ENCODE measurements at places on chromosomes 7 and 10.

DNA sequence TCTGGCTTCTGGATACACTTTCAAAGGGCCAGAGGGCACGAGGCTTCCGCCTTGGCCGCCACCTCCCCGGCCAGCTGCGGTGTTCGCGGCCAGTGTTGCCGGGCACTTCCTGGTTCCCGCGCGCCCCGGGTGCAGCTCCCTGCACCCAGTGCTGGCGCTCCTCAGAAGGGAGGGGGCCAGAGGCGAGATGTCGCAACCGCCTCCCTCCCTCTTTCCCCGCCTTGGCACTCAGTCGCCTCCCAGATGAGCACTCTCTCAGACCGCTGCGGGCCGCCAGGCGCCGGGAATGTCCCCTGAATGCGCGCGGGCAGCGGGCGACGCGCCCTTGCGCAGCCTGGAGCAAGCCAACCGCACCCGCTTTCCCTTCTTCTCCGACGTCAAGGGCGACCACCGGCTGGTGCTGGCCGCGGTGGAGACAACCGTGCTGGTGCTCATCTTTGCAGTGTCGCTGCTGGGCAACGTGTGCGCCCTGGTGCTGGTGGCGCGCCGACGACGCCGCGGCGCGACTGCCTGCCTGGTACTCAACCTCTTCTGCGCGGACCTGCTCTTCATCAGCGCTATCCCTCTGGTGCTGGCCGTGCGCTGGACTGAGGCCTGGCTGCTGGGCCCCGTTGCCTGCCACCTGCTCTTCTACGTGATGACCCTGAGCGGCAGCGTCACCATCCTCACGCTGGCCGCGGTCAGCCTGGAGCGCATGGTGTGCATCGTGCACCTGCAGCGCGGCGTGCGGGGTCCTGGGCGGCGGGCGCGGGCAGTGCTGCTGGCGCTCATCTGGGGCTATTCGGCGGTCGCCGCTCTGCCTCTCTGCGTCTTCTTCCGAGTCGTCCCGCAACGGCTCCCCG, at the start of gene FFAR4:
Gene FFAR4, plus strand, starts transcription at position 231 of the 842 bp plus-strand sequence. Its CDS starts 56 bp downstream, at position 287.
- DNase-seq, result no peak

- no peak for DNase-seq
Measured at GRCh38 chr10:48742891-48743860, 58.5 kb downstream of the WDFY4 start.

DNA sequence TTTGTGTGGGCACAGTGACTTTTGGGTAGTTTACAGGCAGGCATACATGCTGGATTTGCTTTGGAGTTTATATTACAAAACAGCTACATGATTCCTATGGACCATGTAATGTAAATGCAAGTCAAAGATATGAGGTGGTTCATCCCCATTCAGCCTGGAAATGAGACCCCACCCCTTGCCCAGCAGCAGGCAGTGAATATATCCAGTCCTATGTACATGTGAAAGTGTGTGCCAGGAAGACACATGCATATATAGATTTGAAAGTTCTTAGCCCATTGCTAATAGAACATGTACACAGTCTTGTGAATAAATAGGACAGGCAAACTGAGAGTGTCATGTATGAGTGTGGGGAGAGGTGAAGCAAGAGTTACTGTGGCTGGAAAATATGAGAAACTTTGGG, 65.3 kb downstream of the FZD1 start:
- DNase-seq, result no peak

- DNase-seq, result no peak
Measured at GRCh38 chr7:158816995-158817394, 12.3 kb downstream of the ESYT2 start.

Measured in cortex of kidney (tissue), 1 donor.